H9 (cell line): ENCODE measurements at places on chromosomes 5 and 9. TPM values are rescaled to one million over a fixed set of nuclear protein-coding genes. Genes with fewer than 3 reads are reported as not detected.

GPR150 gene
- total RNA-seq: 0.11 TPM in 1 of 2 replicates, not detected in the other

- H3K27me3 ChIP-seq: no peaks in the 10 kb centered on the region
- H3K36me3 ChIP-seq: no peaks in the 10 kb centered on the region
- no peak for DNase-seq
- no peaks in the 10 kb centered on the region for H3K4me1 ChIP-seq
- no peak overlapping the region for H3K27ac ChIP-seq
- no peak overlapping the region for H3K4me3 ChIP-seq
Observed at GRCh38 chr9:99039505-99040182, 65.3 kb upstream of the TGFBR1 start.

- H3K4me3 ChIP-seq: no peak overlapping the region
- H3K27ac ChIP-seq: no peak overlapping the region
- peaks cover 65% of the 10 kb centered on the region for H3K36me3 ChIP-seq
- peaks cover 6% of the 10 kb centered on the region for H3K4me1 ChIP-seq
- no peaks in the 10 kb centered on the region for H3K27me3 ChIP-seq
Observed at GRCh38 chr5:119468286-119468685, 16.0 kb downstream of the HSD17B4 start.

GRCh38 chr9:124590889-124591641 lies 83.9 kb upstream of the NR5A1 start:
- no peak overlapping the region for H3K4me3 ChIP-seq
- DNase-seq: no peak
- no peaks in the 10 kb centered on the region for H3K27me3 ChIP-seq
- H3K36me3 ChIP-seq: peaks cover 6% of the 10 kb centered on the region

DNA sequence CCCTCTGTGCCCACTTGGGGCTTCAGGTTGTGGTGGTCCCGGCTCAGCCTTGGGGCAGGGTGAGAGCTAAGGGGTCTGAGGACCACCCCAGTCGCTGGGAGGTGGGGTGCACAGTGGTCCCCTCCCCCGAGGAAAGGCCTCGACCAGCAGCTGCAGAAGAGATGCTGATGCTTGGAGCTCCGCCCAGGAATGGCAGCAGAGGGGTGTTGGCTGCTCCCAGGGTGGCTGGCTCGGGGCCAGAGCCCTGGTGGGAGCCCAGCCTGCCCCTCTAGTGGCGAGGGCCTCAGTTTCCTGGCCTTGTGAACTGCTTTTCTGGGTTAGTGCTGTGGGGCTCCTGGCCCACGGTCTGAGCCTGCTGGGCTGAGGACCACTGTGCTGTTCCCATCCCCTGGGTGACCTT lies 1.2 kb downstream of the DIPK1B start:
- peak overlapping the region; percentile 85 for H3K4me3 ChIP-seq
- no peak overlapping the region for H3K27ac ChIP-seq
- no peaks in the 10 kb centered on the region for H3K27me3 ChIP-seq
- DNase-seq: peak; percentile 33
- H3K4me1 ChIP-seq: no peaks in the 10 kb centered on the region; the same call in 1 of the 2 replicates
- peaks cover 4% of the 10 kb centered on the region for H3K36me3 ChIP-seq

DCAF10 gene
- 13.4 and 14.2 TPM in 2 replicates for total RNA-seq

DNA sequence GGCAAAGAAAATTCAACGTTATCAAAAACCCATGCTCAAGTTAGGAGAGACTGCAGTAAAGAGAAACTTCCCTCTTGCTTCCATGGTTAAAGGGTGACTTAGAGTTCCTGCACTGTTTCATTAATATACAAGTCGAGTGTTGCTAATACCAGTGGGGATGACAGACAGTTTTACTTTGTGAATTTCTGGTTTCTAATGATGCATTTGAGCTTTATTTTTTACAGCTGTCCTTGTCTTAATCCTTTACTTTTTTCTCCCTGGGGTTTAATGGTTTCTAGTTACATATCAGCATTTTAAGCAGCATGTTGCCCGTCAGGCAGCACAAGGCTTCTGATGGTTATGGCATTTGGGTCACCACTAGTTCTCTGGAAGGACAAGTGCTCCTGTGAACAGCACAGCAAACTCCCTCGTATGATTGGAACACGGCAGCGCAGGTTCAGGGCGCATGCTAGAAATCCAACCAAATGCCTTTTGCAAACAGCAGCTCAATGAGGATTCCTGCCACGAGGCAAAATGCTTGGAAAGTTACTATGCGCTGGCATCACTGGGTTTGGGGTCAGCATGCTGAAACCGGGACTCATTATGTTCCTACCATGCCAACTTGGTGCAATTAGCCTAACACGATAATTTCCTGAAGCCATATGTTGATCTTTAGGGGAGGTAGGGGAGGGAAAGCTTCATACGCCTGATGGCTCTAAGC lies 463.8 kb downstream of the BNC2 start:
- no peak overlapping the region for H3K27ac ChIP-seq
- no peaks in the 10 kb centered on the region for H3K36me3 ChIP-seq
- H3K4me3 ChIP-seq: no peak overlapping the region
- no peak for DNase-seq
- H3K27me3 ChIP-seq: no peaks in the 10 kb centered on the region

ELOVL7 gene
- 2.5 and 2.7 TPM in 2 replicates for total RNA-seq

NEURL1B gene
- 3.6 TPM in 2 replicates for total RNA-seq

- H3K36me3 ChIP-seq: no peaks in the 10 kb centered on the region
- no peaks in the 10 kb centered on the region for H3K4me1 ChIP-seq
- no peaks in the 10 kb centered on the region for H3K27me3 ChIP-seq
- DNase-seq: no peak
- H3K4me3 ChIP-seq: no peak overlapping the region
- H3K27ac ChIP-seq: no peak overlapping the region
Observed at GRCh38 chr5:148873690-148874485, 47.5 kb downstream of the ADRB2 start.

- H3K36me3 ChIP-seq: peaks cover 18% of the 10 kb centered on the region
- H3K4me3 ChIP-seq: no peak overlapping the region
- H3K27ac ChIP-seq: no peak overlapping the region
- DNase-seq: no peak
- no peaks in the 10 kb centered on the region for H3K27me3 ChIP-seq
- H3K4me1 ChIP-seq: no peaks in the 10 kb centered on the region
Observed at GRCh38 chr5:60597572-60598320, 102.2 kb downstream of the DEPDC1B start.

GRCh38 chr5:3818624-3819023 lies 223.0 kb downstream of the IRX1 start:
- DNase-seq: no peak
- H3K36me3 ChIP-seq: no peaks in the 10 kb centered on the region
- no peak overlapping the region for H3K4me3 ChIP-seq
- H3K27me3 ChIP-seq: no peaks in the 10 kb centered on the region

DNA sequence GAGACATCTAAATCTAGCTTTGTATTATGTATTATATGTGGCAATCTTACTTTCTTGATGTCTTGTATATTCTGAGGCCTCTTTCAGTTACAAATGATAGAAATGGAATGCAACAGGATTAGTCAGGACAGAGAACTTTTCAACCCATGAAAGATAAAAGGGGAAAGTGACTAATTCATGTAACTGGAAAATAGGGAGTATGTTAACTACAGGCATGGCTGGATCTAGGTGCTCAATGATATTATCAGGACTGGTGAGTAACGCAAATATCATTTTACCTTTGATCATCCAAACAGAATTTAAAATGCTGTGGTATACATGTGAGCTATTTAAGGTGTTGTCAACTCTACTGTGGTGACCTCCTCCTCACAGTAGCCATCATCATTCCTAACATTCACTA lies 215.7 kb upstream of the GLRA1 start:
- H3K4me1 ChIP-seq: no peaks in the 10 kb centered on the region
- no peak overlapping the region for H3K27ac ChIP-seq
- no peak for DNase-seq
- no peak overlapping the region for H3K4me3 ChIP-seq

DNA sequence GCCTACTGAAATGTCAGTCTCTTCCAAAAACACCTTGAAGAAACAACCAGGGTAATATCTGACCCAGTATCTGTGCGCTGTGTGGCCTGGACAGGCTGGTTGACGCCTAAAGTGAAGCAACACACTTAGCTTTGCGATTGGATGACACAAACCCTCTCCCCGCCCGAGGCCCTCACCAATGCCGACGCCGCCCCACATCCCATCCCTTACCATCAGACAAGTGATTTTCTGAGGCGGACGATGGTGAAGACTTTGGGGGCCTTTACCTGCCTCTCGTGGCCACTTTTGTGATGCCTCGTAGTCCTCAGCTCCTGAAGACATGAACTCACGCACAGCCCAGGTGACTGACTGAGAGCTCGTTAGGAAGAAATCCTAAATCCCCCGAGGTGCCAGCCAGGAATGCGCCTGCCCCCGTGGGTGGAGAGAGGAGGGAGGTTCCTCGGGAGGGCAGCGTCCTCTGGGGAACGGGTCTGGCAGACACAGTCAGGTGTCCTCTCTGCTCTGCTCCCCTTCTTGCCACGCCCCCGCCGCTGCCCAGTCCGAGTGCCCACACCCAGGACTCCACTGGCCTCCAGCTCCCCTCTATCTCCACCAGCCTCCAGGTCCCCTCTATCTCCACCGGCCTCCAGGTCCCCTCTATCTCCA lies 31.0 kb upstream of the RXRA start:
- H3K27me3 ChIP-seq: no peaks in the 10 kb centered on the region
- H3K4me1 ChIP-seq: no peaks in the 10 kb centered on the region
- DNase-seq: no peak
- H3K36me3 ChIP-seq: no peaks in the 10 kb centered on the region
- H3K27ac ChIP-seq: no peak overlapping the region
- H3K4me3 ChIP-seq: no peak overlapping the region

- H3K27me3 ChIP-seq: no peaks in the 10 kb centered on the region
- H3K27ac ChIP-seq: no peak overlapping the region
- no peaks in the 10 kb centered on the region for H3K36me3 ChIP-seq
- no peak for DNase-seq
- no peaks in the 10 kb centered on the region for H3K4me1 ChIP-seq
- H3K4me3 ChIP-seq: no peak overlapping the region
Observed at GRCh38 chr9:38437193-38437823, 13.1 kb upstream of the IGFBPL1 start.

DNA sequence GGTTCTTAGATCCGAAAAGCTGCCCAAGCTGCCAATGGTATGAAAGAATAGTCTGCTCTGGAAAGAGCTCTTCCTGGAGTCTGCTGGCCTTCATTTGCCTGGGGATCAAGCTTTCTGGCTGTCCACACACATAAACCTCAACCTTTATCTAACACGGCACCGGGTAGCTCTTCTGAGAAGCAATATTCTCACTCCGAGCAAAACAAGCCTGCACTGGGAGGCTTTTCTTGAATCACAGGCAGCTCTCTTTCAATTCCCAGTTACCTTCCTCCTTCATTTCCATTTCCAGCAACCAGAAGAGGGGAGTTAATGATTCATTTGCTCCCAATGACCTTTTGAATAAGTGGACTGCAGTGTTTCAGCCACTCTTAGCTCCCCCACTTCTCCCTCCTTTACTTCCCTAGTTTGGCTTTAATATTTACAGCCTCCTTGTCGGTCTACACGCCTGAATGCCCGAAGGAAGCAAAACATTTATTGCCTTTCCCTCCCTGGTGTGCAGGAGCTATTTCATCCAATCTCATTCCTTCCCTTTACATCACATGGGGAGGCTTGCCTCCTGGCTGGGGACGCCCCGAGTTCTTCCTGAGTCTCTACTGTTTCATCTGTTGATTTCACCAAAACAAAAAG lies 187.1 kb downstream of the ARHGEF28 start:
- no peaks in the 10 kb centered on the region for H3K27me3 ChIP-seq
- no peak for DNase-seq
- H3K27ac ChIP-seq: no peak overlapping the region
- H3K36me3 ChIP-seq: no peaks in the 10 kb centered on the region
- peaks cover 3% of the 10 kb centered on the region; the same call in 1 of the 2 replicates for H3K4me1 ChIP-seq
- H3K4me3 ChIP-seq: no peak overlapping the region

CTNND2 gene
- 7.0 and 8.2 TPM in 2 replicates for total RNA-seq

DNA sequence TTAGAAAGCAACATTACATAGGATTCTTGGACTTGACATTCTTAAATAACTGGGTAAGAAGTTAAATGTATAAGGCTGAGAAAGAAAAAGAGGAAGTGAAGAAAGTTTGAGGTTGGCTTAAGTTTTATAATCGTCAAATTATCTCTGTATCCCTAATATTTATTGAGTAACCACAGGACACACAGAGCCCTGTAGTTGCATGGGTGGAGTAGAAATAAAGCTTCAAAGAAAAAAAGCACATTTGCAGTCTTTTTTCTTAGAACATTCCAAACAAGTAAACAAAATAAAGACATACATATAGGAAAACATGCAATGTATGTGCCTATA lies 137.0 kb downstream of the CCDC192 start:
- H3K4me1 ChIP-seq: no peaks in the 10 kb centered on the region
- no peak for DNase-seq
- no peak overlapping the region for H3K4me3 ChIP-seq
- no peak overlapping the region for H3K27ac ChIP-seq
- no peaks in the 10 kb centered on the region for H3K27me3 ChIP-seq

PFN3 gene
- not detected in 2 replicates for total RNA-seq

- no peak overlapping the region for H3K4me3 ChIP-seq
- no peak for DNase-seq
- no peaks in the 10 kb centered on the region for H3K4me1 ChIP-seq
- no peaks in the 10 kb centered on the region for H3K27me3 ChIP-seq
Observed at GRCh38 chr5:9785751-9786150, 155.6 kb upstream of the TAS2R1 start.

DNA sequence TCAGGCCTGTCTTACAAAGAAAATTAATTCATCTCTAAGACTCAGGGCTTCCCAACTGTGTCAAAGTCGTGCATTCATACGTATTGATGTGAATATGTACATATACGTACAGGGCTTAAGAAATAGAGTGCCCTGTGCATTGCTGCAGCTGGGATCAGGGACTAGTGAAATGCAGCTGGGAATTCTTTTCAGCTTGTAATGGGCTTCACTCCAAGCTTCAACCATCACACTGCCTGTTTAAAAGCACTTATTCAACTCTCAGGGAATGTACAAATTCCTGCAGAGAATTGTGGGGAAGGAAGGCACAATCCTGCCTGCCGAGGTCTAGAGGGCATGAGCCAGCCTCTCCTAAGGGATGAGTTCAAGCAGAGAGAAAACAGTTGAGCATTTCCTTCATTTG lies 59.6 kb upstream of the MAN2A1 start:
- no peak overlapping the region for H3K4me3 ChIP-seq
- H3K36me3 ChIP-seq: peaks cover 12% of the 10 kb centered on the region; the same call in 1 of the 2 replicates
- no peaks in the 10 kb centered on the region for H3K27me3 ChIP-seq
- H3K4me1 ChIP-seq: no peaks in the 10 kb centered on the region
- DNase-seq: no peak

GRCh38 chr5:9851458-9851857 lies 221.3 kb upstream of the TAS2R1 start:
- no peaks in the 10 kb centered on the region for H3K36me3 ChIP-seq
- H3K27ac ChIP-seq: no peak overlapping the region
- H3K27me3 ChIP-seq: no peaks in the 10 kb centered on the region
- DNase-seq: no peak

DNA sequence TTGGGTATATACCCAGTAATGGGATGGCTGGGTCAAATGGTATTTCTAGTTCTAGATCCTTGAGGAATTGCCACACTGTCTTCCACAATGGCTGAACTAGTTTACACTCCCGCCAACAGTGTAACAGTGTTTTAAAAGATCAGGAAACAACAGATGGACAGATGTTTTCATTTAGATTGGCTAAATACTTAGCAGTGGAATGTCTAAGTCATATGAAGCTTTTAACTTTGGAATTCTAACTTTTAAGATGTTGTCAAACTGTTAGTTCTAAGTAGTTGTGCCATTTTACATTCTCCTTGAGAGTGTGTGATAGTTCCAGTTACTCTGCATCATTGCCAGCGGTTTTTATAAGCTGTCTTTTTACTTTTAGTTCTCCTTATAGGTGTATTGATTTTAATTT lies 688.8 kb downstream of the SEMA5A start:
- H3K4me3 ChIP-seq: no peak overlapping the region
- no peaks in the 10 kb centered on the region for H3K27me3 ChIP-seq
- DNase-seq: no peak
- no peak overlapping the region for H3K27ac ChIP-seq
- no peaks in the 10 kb centered on the region for H3K4me1 ChIP-seq

PCDHB11 gene
- total RNA-seq: 1.9 and 2.0 TPM in 2 replicates

GRCh38 chr9:33455945-33456344 lies 8.6 kb upstream of the AQP3 start:
- no peak for DNase-seq
- H3K4me1 ChIP-seq: no peaks in the 10 kb centered on the region
- H3K4me3 ChIP-seq: no peak overlapping the region
- H3K27ac ChIP-seq: no peak overlapping the region
- no peaks in the 10 kb centered on the region for H3K27me3 ChIP-seq
